ENCODE measurements at places on chromosomes 2 and 18. TPM values are rescaled to one million over a fixed set of nuclear protein-coding genes. Genes with fewer than 3 reads are reported as not detected.

WDR75 gene
- 75.1 TPM for total RNA-seq

TMEM247 gene
- not detected for total RNA-seq

B3GNT7 gene
- 0.34 TPM for total RNA-seq

SLC23A3 gene
- total RNA-seq = 3.1 TPM

CFAP65 gene
- total RNA-seq = not detected

ACP1 gene
- 141 TPM for total RNA-seq
